Right hindlimb (tissue), 1 donor: ENCODE measurements at places on chromosomes 6 and 20.
A peak's percentile ranks its signal among the peaks of the same experiment; 100 is the strongest.

DNA sequence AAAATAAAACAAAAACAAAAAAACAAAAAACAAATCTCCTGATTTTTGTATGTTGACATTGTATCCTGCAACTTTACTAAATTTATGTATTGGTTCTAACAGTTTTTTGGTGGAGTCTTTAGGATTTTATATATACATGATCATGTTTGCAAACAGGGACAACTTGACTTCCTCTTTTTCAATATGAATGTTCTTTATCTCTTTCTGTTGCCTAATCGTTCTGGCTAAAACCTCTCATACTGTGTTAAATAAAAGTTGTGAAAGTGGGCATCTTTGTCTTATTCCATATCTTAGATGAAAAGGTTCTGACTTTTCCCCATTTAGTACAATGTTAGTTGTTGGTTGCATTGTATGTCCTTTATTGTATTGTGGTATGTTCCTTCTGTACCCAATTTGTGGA lies 261.7 kb upstream of the NOX3 start:
- DNase-seq, result no peak

- DNase-seq, result no peak
Measured at GRCh38 chr20:20365480-20366161, 2.3 kb upstream of the INSM1 start.

DNA sequence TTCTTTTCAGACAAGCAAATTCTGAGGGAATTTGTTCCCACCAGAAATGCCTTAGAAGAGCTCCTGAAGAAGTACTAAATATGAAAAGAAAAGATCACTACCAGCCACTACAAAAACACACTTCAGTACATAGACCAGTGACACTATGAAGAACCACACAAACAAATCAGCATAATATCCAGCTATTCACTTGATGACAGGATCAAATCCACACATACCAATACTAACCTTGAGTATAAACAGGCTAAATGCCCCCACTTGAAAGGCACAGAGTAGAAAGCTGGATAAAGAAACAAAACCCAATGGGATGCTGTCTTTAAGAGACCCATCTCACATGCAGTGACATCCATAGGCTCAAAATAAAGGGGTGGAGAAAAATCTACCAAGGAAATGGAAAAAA lies 43.3 kb downstream of the CENPW start:
- no peak for DNase-seq

DNA sequence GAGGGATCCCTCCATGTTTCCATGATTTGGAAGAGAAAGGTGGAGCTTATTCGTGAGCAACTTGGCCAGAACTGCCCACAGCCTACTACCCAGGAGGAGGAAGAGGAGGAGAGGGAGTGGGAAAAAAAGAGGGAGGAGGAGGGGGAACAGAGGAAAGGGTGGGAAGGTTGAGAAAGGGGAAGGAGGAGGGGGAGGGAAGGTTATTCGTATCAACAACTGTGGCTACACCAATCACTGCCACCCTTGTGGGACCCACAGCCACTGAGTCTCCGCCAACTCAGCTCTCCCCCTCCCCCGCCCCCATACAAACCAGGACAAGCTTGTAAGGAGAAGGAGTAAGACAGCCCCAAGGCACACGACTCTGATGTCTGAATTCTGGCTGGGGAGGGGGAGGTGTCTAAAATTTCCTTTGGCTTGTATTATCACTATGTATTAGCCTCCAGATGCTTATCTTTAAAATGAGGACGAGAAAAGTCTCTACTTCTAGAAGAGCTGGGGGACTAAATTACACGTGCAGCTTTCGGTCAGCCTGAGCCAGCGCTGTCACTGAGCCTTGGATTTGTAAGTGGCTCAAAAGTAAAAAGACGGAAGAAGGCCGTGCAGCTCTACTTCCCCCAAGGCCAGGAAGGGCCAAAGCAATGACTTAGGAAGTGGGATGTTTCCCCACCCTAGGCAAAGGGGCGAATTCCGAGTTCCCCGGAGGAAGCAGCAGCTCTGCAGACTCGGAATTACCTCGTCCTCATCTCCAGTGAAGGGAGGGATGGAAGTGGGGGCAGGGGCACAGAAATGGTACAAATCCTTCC lies 1.0 kb downstream of the FKBP1A start:
- no peak for DNase-seq

DNA sequence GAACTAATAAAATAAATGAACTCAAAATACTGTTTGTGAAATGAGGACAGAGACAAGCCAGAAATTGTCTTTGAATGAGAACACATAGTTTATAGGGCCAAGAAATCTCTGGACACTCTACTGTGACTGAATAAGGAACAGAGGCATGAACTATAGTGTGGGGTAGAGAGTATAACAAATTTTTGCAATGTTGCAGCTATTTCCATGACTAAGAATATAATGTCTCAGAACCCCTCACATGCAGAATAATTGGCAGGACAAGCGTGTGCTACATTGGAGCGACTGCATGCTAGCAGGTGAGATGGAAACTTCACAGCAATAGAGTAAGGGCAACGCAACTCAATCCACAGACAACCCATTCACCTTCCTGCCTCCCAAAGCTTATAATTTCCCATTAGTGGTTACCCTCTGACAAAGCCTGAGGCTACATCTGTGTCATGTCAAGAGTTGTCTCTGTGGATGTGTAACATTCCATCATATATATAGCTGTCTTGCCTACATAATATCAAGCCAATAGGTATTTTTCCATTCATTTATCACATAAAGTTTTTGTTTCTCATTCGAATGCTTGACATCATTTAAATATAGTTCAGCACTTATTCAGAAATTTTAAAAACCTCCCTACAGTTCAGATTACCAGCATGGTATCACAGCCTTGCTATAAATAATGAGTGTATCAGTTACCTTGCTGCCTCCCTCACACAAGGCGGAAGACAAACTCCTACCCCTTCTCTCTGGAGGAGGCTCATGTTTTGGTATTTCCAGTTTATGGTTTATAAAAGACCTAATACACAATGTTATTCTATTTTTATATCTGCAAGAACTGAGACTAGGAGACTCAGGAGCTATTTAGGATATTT lies 47.9 kb upstream of the ECHDC1 start:
- DNase-seq, result peak; percentile 43

- no peak for DNase-seq
Measured at GRCh38 chr6:105997482-105997881, 88.7 kb upstream of the PRDM1 start.

DNA sequence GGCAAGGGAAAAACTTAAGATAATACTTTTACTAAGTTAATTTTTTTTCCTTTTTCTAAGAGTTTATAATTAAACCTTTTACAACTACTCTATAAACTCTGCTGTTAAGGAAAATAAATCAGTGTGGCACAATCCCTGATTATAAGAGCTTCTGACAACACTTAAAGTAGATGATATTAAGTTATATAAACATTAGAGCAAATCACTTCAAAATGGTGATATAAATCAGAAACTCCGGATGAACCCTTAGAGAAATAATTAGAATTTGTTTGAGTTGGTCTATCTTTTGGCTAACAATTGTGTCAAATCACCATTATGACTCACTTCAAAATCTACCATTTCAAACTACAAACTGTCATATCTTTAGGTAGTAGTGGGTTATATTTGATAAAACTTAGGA lies 104.9 kb downstream of the ARHGAP18 start:
- no peak for DNase-seq

DNA sequence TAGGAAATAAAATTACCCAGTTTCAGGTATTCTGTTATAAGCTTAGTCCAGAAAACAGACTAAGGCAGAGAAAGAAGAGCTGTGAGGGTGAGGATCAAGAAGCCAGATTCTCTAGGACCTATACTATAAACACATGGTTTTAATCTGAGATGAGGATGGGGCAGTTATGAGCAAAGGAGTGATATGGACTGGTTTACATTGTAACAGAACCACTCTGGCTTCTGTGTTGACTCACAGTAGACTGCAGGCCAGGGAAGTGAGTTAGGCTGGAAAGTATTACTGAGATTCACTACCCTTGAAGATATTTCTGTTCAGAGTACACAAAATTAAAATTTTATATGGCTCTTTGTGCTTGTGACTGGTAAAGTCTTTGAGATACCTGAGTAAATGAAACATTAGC lies 3.2 kb upstream of the RWDD1 start:
- DNase-seq, result no peak

DNA sequence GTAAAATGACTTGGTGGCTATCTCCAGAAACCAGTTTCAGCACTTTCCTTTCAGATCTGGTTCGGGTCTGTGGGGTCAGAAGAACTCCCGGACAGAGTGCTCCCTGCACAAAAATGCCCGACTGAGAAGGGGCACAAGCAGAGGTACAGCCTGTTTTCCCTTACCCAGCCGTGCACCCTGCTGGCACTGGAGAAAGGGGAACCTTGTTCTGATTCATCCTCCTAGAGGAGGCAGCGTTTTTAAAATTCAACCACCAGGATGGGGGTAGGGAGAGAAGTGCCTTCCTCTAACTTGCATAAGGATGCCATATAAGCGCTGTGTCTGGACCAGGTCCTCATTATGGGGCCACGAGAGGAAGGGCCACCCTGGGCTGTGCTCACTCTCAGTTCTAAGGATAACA lies 17.6 kb downstream of the RIMS4 start:
- no peak for DNase-seq

- no peak for DNase-seq
Measured at GRCh38 chr6:110434961-110435602, 19.7 kb upstream of the DDO start.

DNA sequence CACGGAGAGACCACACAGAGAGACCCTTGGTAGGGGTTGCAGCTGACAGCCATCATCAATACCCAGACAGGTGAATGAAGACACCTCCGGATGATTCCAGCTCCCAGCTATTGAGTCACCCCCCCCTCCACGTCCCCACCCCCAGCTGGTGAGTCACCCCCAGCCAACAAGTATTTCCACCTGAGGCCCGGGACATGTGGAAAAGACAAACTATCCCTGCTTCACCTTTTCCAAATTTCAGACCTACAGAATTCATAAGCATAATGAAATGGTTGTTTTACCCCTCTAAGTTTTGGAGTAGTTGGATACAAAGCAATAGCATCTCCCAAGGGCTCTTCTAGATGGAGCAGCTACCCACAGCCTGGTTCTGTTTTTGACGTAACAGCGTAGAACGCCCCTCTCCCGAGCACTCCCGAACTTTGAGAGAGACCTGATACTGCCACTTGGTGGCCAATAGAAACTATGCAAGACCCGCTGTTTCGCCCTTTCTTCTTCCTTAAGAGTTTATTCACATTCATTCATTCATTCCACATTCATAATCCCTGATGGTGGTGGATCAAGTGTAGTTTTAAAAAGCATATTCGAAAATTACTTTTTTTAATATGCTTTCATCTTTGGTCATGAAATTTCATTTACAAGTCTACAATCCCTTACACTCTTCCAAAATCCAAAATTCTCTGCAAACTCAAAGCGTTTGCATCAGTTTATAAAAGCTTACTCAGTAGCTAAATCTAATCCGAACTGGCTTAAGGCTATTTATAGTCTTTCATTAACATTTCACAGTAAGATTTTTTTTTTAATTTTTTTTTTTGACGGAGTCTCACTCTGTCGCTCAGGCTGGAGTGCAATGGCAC lies 15.1 kb upstream of the PPP1R16B start:
- DNase-seq, result no peak
